Muscle of leg (tissue), 16 donors: ENCODE measurements at places on chromosomes 1 and 21.

- no peak for DNase-seq
Measured at GRCh38 chr1:82125119-82125518, 324.4 kb downstream of the ADGRL2 start.

DNA sequence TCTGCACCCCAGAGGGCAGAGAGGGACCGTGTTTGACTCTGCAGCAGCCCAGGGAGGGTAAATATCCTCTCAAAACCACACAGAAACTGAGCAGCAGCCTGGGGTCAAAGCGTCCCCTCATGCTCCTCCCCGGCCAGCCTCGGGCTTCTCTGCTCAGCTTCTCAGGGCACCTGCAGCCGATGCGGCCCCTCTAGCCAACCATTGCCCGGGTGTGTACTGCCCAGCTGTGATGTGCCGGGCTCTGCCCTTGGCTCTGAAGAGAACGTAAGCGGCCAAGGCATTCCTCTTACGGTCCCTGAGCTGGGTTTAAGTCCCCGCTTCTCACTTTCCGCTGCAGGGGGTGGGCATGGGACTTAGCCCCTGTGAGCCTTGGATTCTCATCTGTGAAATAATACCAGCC is 5.5 kb downstream of the FAM131C start:
- DNase-seq, result no peak

- no peak for DNase-seq
Measured at GRCh38 chr1:167517535-167518330, 596 bp downstream of the CD247 start.

DNA sequence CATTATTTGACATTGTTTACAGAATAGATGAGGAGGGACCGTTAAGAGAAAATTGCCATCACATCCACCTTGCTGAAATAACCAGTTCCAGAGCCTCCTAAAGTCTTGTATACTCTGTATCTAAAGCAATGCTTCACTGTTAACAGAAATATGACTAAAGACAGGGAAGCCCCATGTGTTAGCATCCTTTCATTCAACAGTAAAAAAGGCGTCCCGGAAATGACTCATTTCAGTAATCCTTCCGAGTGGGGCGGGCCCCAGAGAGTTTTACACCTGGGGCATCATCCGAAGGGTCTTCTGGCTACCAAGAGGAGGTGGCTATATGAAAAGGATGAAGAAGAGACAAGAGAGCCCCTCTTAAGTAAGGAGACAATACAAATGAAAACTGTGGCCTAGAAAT is 227.2 kb downstream of the SLC45A1 start:
- DNase-seq, result no peak

GRCh38 chr1:233664253-233664652 is 50.3 kb downstream of the KCNK1 start:
- DNase-seq, result no peak

GRCh38 chr1:214004014-214004413 is 16.2 kb downstream of the PROX1 start:
- peak; percentile 52 for DNase-seq
